ENCODE measurements at places on chromosomes 13 and 19.

DNA sequence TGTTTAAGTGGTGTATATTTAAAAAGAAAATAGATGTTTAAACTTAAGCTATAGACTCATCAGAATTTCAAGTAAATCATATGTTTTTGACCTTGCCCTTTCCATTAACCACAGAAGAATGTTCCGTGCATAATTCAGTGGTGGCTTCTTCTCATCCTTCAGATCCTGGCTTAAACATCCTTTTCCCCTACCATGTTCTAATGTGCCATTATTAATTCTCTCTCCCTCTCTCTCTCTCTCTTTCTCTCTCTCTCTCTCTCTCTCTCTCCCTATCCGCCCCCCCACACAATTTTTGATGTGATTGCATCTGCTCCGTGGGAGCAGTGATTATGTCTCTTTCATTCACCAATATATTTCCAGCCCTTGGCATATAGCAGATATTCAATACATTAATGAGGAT lies 116.4 kb downstream of the DCLK1 start:
- no peak for DNase-seq

DNA sequence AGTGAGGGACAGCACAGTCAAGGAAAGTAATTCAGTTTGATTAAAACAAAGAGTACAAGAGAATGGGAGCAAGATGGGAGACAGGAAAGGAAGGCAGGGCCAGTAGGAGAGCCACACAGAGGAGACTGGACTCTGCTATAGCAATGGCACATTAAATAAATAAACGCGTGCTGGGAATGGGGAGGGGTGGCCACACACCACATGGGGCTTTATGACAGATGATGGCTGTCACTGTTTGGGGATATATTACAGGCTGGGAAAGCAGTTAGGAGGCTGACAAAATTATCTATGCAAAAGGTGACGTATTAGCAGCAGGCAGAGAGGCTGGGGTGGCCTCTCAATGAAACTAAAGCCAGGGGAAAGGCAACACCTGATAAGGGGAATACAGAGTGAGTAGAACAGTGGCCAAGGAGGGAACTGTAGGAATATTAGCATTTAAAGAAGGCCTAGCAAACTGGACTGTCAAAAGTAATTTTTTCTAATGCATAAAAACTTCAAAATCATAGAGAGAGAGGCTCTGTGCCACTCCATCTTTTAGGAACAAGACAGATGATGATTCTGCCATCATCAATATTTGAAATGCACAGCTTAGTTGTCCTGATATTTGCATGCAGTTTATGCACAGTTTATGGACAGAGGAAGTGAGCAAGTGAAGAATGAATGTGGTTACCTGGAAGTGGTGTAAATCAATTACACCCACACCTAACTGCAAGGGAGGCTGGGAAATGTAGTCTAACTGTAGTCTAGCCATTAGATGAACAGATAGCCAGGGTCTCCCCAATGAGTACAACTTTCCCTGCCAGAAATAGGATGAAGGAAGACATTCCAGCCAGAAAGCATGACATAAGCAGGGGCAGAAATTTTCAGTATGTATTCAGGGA lies 346.5 kb downstream of the FOXO1 start:
- no peak for DNase-seq

GRCh38 chr19:47142779-47143178 lies 12.1 kb downstream of the SAE1 start:
- DNase-seq: no peak

GRCh38 chr19:44807162-44807561 lies 1.7 kb upstream of the BCAM start:
- DNase-seq: no peak

DNA sequence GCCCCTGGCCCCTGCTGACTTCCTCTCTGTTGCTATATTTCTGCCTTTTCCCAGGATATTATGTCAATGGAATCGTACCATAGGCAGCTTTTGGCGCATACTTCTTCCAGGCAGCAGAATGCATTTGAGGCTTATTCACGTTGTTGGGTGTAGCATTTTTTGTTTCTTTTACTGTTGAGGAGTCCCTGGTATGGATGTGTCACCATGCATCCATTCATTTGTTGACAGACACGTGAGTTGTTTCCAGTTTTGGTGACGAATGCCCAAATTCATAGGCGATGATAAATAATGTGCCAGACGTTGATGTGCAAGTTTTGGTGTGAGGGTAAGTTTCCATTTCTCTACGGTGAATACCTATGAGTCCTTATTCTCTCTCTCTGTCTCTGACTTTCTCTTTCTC lies 5.0 kb downstream of the NFILZ start:
- no peak for DNase-seq

- DNase-seq: no peak
Measured at GRCh38 chr13:109271555-109272541, 514.5 kb downstream of the IRS2 start.
